ENCODE measurements at places on chromosomes 6 and 20.

- no peak for DNase-seq
These were observed 43.5 kb downstream of the PRKN start for GRCh38 chr6:162684052-162684451.

DNA sequence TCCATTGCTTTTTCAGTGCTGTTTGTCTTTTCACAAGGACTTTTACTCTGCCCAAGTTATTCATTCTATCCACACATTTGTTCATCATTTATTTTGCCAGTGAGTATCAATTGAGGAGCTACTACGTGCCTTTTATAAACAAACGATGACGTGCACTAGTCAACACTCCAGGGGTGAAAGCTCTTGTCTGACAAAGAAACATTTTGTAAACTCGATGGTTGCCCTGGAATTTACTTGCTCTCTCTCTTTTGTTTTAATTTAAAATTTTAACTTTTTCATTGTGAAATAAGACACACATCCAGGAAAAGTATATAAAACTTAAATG, 8.3 kb upstream of the MRPS18A start:
- no peak for DNase-seq

DNA sequence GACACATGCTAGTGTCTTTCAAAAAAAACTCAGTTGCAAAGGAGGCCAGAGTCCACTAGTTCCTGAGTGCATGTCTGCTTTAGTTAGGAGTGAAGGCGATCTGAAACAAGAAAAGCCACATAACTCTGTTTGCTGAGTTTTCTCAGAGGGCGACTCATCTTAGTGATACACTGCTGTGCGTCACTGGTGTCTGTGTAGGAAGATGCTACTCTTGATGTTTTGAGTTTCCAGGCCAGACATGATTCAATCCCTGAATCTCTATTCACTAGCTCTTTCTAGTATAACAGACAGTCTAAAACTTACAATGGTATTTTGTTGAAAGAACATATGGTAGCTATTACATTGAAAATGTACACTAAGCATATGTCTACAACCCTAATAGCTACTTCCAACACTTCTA, 60.9 kb downstream of the GFRAL start:
- DNase-seq: no peak

- DNase-seq: no peak
These were observed 56.6 kb downstream of the E2F3 start for GRCh38 chr6:20458027-20458894.

GRCh38 chr6:70666706-70667105, 977 bp upstream of the SMAP1 start:
- DNase-seq: no peak

DNA sequence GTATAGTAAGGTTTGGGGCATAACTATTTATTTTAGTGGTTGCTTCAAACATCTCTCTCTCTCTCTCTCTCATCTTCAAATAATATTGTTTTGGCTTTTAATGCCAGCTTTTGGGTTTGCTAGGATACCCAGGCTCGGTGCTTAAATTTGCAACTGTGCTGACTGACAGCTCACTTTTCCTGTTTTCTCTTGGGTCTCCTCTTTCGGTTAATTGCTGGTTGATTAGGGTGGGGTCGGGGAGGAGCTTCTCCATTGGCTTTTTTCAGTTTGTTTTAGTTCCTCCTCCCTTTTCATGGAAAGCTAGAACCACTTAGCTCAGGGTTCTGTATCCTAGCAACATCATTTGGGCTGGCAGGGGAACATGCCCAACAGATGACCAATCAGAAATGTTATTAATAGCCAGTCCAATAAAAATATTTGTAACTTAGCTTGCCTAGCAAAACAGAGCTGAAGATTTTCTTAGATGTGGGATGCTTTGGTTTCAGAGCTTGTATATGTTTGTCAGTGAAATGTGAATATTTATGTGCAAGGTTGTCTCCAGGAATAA, 11.3 kb downstream of the TFAP2B start:
- DNase-seq: no peak

DNA sequence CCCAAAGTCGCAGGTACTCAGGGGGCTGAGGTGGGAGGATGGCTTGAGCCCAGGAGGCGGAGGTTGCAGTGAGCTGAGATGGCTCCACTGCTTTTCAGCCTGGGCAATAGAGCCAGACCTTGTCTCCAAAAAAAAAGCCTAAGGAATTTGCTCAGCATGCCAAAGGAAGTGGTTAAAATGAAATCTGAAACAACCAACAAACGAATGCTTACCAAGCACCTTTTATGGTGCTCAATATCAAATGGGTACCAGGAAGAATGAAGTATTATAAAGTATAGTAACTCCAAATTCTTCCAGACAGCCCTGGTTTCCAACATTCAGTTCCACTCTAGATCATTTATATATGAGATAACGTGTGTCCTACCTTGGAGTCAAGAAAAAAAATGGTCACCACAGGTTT, 14.0 kb downstream of the GMDS start:
- DNase-seq: no peak

GRCh38 chr6:41457303-41457670, 88.9 kb upstream of the FOXP4 start:
- DNase-seq: no peak

DNA sequence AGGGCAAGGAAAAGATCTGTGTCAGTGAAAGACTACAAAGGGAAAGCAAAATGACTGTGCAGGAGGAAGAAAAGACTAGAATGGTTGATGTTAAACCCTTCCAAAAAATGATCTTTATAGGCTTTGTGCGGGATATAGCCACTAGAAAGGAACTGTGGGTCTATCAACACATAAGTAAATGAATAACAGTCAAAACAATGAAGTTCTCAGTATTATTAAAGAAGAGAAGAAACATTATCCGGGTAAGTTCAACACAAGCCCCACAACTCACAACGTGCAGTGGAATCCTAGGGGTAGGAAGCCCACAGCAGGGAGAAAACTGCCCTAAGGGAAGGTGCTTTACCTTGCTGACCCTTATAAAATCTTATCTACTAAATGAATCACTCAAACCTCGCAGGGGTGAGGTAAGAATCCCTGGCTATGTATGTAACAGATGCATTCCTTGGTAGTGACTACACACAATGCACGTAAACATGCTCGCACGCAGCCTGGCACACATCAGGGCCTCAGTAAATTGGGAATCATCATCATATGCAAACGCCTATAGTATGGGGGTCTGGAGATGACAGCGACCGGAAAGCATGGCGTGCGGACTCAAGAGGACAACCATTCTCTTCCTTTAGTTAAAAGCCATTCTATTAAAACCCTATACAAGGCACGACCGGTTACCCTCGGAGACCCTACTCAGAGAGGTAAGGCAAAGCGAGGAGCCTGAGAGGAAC, 11.3 kb downstream of the TFAP2A start:
- DNase-seq: no peak

DNA sequence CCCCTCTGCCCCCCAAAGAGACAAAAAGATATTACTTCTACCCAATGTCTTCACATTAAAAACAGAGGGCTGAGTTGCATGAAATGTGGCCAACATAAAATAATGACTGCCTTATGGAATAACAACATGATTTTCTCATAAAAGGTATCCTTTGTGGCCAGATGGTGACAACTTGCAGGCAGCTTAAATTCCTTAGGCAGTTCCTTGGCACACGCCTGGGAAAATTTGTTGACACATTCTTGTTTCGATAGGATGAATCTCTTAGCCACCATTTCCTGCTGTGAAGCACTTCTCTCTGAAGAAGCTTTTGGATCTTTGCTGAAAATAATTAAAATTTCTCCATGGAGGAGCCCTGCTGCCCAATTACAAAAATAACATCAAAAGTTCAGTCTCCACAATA, 109.0 kb upstream of the COL21A1 start:
- no peak for DNase-seq

DNA sequence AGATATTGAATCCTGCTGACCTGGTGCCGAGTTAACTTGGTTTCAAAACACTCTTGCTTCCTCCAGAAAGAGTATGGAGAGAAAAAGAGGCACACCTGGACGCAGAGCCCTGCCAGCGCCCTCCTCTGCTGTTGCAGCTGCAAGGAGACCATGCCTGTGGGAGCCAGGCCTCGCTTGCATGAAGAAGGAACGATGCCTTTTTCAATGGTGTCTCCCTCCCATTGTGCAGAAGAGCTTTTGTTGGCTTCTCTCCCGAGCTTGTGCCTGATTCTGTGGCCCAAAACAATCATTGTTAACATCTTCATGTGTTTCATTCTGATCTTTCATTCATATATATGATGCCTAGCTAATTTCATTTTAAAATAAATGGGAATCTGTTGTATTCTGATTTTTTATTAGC, 98.1 kb downstream of the FAM120B start:
- no peak for DNase-seq

DNA sequence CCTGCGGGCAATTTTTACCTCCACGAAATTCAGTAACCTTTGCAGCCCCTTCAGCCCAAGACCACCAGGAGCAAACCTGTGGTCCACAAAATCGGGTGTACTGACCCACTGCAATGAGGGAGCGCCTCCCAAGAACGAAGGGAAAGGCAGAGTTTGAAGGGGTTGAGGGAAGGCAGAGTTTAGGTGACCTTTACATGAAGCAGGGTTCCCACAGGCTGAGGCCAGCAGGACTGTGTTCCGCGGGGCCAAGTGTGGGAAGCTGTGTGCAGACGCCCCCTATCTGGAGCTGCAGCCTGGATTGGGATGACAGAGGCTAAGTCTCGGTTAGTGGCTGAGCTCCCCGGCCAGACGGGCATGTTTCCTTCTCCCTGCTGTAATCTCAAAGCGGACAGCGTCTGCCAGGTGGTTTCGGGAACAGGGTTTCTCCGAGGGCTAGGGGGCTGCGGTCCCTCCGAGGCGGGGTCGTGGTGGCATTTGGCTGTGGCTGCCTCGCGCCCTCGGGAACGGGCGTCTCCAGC, 826 bp upstream of the PYGB start:
- peak; percentile 58 for DNase-seq

DNA sequence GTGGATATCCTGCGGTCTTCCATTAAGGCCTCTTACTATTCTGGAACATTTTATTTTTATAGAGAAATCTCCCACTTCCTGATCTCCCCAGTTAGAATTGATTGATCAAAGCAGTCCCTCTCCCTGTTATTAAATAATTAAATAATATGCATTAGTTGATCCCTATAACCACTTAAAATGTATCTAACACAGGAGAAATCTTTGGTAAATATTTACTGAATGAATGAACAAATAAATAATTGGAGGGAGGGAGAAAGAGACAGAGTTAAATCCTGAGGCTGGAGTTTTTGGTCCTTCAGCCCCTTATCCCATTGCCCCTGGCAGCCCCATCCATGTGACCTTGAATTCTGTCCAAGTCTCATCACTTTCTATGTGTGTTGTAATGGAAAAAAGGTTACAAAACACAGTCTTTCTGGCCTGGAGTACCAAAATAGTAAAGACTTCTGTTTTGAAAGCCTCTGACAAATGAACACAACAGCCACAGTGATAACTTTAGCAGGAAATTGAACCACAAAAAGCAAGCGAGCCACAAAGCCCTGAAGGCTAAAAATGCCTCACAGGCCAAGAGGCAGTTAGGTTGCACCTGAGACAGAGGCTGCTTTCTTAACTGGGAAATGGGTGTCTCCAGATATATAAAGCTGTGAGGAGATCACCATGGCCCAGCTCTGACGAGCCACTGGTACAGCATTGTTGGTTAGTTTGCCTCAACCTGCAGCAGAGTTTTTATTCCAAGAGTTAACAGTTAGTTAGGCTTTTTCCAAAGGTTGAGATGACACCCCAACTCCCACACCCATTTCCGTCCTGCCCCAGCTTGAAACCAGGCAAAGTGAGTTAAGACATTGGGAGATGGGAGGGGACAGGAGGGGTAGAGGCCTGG, 11.3 kb downstream of the NT5E start:
- no peak for DNase-seq

GRCh38 chr6:123940551-123940950, 136.9 kb downstream of the NKAIN2 start:
- no peak for DNase-seq

- no peak for DNase-seq
These were observed 61.5 kb downstream of the FRK start for GRCh38 chr6:115999235-115999634.

GRCh38 chr6:68044264-68044663, 590.8 kb upstream of the ADGRB3 start:
- no peak for DNase-seq

GRCh38 chr6:30029588-30029987, 31.5 kb upstream of the POLR1H start:
- no peak for DNase-seq

DNA sequence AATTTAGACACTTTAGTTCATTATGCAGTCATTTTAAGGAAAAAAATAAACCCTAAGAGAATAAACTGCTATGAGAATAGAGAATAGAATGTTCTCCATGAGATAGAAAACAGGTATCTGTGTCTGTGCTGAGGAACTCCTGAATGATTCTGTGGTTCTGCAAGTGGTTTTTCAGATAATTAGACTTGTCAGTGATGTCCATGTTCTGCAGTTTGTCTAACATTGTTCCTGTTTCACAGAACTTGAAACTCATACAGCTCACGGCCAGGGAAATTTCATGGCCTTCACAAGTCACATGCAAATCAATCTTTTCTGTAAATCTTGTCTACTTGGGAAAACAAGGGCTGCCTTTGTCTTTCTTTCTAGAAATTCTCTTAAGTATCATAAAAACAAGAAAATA, 73.4 kb upstream of the HMGCLL1 start:
- no peak for DNase-seq

DNA sequence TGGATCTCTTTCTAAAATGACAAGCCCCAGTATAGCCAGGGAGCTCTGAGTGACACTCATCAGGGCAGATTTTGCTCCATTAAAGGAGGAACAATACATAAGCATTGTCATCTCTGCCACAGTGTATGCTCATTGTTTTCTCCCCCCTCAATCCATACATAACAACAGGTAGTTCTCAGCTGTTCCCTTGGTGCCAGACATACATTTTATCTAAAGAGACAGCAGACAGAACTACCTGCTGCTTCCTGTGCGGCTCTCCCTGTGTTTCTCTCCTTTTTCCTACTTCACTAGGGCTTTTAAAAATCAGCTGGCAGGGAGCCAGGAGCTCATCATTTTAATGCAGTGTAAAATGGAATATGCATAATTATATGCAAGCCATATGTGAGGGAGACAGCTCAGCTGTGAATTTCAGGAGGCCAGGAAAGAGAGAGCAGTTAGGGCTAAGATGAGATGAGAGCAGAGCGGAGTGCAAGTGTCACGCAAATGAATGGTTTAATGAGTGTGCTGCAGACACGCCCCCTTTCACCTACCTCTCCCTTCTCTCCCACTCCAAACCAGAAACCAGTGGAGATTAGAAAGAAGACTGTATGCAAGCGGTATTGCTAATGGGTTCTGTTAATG, 96.0 kb downstream of the SOBP start:
- no peak for DNase-seq

- no peak for DNase-seq
These were observed 56.3 kb upstream of the TULP1 start for GRCh38 chr6:35569011-35569461.

- no peak for DNase-seq
These were observed 33.3 kb upstream of the CITED2 start for GRCh38 chr6:139407718-139408222.

GRCh38 chr20:4684837-4685413, 36.8 kb upstream of the PRND start:
- DNase-seq: no peak

GRCh38 chr6:43093436-43094289, 17.5 kb downstream of the PTK7 start:
- DNase-seq: no peak

- peak; percentile 48 for DNase-seq
These were observed at the start of gene TPD52L1 for GRCh38 chr6:125153391-125154117. Gene TPD52L1, plus strand, starts transcription at chr6:125153773. Its CDS starts 179 bp downstream, at chr6:125153952.

- DNase-seq: peak; percentile 62
These were observed at the start of gene MICB for GRCh38 chr6:31497531-31498476. Gene MICB, plus strand, starts transcription at chr6:31498145. Its CDS starts 49 bp downstream, at chr6:31498194.

GRCh38 chr20:34571753-34572152, 13.2 kb downstream of the MAP1LC3A start:
- no peak for DNase-seq

Measured in neuronal stem cell (in vitro differentiated cells).